ENCODE measurements at places on chromosomes 3 and 15.
A peak's percentile ranks its signal among the peaks of the same experiment; 100 is the strongest.

GRCh38 chr15:58396181-58396580, 35.6 kb upstream of the LIPC start:
- no peak for ATAC-seq

GRCh38 chr3:480070-480469, 283.5 kb downstream of the CHL1 start:
- ATAC-seq, result no peak

- no peak for ATAC-seq
Observed at GRCh38 chr3:149407898-149408297, 30.4 kb upstream of the TM4SF1 start.

GRCh38 chr15:78640527-78641101, 396 bp downstream of the CHRNB4 start:
- peak; percentile 11 for ATAC-seq

- no peak for ATAC-seq
Observed at GRCh38 chr3:188946351-188947240, 225.2 kb upstream of the TPRG1 start.

GRCh38 chr3:28576614-28577200, 228.1 kb upstream of the AZI2 start:
- ATAC-seq, result no peak

DNA sequence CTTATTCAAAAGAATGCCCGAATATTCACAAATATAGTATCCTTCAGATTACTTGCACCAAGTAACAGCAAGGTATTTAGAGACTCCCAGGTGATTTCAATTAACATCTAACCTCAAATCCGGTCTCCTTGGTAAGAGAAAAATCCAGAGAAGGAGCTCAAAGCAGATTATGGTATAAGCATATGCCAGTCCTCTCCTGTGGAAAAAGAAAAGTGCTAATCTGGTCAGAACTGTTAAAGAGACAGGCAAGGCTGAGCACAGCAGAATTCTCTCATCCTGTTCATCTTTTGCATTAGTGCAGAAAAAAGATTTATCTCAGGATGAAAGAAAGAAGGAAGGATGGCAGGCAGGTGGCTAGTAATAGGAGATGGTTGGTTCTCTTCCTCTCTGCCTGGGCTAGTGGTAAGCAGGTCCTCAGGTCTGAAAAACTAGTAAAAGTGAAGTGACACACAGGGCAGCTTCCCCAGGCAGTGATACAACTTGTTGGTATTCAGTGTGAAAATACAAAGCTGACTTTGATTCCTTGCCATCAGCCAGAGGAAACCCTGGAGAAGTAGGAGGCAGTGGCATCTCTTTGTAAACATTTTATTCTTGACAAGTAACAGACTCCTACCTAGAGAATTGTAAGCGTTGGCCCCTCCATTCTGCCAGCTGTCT, 14.2 kb downstream of the ATXN7 start:
- peak; percentile 47 for ATAC-seq

DNA sequence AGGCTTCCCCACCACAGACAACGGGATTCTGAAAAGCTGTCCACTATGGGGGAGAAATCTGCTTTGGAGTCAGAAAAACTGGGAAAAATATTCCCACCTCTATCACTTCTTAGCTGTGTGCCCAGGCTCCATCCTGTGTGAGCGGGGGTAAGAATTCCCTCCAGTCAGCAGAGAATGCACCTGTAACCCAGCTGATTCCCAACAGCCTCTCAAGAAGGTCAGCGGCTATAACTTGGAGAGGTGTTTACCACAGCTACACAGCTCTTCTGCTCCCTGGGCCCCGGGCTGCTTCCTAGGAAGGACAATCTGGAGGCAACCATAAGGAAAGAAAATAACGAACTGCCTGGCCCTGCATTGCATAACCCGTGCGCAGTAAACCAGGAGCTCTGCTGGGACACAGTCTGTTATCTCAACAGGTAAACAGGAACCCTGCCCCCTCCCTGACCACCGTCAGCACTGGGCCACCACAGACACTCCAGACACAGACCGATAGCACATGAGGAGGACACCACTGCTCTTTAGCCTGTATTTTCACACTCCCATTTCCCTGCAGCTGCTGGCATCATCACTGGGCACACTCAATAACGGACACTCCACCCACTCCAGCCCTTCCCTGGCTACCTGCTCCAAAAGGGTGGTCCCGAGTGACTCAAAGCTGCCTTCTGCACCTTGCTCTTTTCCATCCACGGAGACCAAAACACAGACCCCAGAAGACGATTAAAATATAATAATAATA, 2.1 kb downstream of the RAB43 start:
- ATAC-seq, result peak; percentile 3

- no peak for ATAC-seq
Observed at GRCh38 chr15:84908564-84908963, 24.1 kb downstream of the SLC28A1 start.

GRCh38 chr3:194492001-194492400, 5.2 kb upstream of the ATP13A3 start:
- ATAC-seq, result no peak

GRCh38 chr3:178420033-178420432, 116.2 kb upstream of the KCNMB2 start:
- ATAC-seq, result peak; percentile 68

- ATAC-seq, result no peak
Observed at GRCh38 chr3:74614107-74614967, at the start of gene CNTN3. Gene CNTN3 (minus strand): TSS chr3:74614659. CDS start chr3:74521112, 93,547 bp downstream.

DNA sequence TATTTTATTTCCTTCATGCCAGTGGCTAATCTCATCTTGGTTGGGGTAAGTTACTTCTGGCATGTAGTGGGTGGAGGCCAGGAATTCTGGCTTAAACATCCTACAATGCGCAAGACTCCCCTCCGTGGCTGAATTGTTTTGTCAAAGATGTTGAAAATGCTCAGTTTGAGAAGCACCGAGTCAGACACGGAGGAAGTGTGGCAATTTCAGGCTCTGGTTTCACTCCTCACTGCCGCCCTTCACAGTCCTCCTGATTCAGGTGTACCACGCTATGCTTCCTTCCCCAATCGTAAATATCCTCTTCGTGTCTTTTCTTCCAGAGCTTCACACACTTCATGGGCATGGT, 150.7 kb downstream of the OPA1 start:
- ATAC-seq, result peak; percentile 24

DNA sequence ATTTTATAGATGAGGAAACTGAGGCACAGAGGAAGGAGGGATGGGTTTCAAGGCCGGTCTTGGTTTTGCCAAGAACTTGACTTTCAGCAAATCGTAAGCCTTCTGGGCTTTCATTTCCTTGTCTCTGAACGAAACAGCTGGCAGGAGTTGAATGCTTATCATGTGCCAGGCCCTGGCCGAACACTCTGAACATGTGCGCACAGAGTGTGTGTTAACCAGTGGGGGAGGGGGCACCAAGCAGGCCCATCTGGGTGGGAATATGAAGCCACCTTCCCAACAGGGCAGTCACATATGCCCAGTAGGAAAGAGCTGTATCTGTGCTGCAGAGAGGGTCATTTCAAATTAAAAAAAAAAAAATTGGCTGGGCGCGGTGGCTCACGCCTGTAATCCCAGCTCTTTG, 29.3 kb downstream of the ZNF710 start:
- ATAC-seq, result no peak

DNA sequence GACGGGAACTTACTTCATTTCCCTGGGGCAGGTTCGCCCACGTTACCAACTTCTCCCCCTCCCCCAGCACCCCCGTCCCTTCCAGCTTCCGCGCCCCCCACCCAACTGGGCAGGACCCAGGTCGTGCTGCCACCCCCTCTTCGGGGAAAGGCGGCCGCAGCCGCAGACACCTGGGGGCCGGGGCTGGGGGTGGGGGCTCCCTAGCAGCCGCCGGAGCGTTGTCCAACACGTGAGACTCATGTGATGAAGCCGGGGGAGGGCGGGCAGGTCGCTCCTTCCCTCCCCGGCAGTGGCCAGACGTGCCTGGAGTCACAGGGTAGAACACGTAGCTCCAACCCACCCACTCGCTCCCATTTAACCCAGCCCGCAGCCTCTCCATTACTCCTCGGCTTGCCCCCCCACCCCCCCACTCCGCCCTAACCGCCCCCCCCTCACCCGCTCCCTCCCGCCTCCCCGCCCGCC, 240 bp upstream of the BHLHE40 start:
- ATAC-seq, result peak; percentile 51

DNA sequence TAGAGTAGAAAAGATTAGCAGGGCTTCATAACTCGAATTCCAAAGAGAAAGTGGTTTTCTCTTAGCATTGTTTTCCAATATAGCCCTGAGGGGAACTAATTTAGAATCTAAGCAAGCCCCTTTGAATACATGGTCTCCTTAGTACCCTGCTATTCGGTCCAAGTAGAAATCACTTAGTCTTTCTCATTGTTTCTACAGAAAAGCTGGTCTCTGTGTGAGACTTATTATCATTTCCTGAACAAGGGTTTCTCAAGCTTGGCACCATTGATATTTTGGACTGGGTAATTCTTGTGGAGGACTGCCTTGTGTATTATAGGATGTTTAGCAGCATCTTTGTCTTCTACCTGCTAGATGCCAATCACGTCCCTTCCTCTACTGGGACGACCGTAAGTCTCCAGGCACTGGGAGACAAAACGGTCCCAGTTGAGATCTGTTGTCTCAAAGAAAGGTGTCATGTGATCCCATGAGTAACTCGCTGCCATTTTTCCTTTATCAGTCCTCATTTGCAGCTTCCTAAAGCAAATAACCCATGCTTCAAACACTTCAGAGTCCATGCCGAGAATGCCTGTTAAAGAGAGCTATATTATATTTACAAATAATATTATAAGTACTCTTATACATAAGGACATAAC, 230.7 kb upstream of the SLCO3A1 start:
- no peak for ATAC-seq

DNA sequence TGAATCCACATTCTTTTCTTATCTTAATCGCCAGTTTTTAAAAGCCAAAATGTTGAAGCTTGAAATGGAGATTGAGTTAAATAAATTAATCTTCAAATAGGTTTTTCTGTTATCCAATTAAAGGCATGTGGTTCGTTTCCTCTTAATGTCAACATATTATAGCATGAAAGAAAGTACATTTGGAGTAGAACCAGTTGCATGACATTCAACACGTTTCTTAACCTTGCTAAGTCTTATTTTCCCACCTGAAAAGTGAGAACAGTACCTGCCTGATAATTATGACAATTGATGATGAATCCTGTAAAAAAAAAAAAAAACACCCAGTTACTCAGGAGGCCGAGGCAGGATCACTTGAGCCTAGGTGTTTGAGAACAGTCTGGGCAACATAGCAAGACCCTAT, 29.3 kb downstream of the PIAS1 start:
- ATAC-seq, result no peak

DNA sequence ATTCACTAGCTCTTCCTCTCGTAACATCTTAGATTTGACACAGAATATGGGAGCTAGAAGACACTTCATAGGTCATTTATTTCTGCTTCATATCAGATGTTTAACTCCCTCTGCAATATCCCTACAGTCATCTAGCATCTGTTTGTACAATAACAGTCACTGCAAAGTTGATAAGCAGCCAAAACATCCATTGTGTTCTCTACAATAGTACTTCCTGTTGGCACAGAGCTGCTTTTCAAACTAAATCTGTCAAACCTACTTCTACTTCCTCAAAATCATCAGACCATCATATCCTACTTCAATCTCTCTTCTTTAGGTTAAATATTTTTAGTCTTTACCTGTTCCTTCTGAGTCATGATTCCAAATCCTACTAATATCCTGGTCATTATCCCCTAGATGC, 233.2 kb downstream of the FGF12 start:
- ATAC-seq, result no peak

GRCh38 chr15:81454024-81454423, 80.0 kb upstream of the TMC3 start:
- no peak for ATAC-seq

DNA sequence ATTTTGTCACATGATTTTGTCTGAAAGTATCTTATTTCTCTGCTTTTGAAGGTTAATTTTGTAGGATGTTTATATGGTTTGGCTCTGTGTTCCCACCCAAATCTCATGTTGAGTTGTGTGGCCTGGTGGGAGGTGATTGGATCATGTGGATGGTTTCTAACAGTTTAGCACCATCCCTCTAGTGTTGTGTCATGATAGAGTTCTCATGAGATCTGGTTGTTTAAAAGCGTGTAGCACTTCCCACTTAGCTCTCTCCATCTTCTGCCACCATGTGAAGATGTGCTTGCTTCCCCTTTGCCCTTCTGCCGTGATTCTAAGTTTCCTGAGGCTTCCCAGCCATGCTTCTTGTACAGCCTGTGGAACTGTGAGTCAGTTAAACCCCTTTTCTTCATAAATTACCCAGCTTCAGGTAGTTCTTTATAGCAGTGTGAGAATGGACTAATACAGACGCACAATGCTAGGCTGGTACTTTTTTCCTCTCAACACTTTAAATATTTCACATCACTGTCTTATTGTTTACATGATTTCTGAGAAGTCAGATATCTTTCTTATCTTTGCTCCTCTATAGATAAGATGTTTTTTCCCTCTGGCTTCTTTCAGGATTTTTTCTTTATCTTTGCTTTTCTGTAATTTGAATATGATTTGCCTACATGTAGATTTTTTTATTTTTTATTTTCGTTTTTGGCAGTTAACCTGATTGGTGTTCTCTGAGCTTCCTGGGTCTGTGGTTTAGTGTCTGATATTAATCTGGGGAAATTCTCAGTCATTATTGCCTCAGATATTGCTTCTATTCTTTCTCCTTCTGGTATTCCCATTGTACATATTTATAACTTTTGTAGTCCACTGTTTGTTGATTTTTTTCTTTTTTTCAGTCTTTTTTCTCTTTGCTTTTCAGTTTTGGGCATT, 22.2 kb downstream of the BTD start:
- peak; percentile 73 for ATAC-seq

DNA sequence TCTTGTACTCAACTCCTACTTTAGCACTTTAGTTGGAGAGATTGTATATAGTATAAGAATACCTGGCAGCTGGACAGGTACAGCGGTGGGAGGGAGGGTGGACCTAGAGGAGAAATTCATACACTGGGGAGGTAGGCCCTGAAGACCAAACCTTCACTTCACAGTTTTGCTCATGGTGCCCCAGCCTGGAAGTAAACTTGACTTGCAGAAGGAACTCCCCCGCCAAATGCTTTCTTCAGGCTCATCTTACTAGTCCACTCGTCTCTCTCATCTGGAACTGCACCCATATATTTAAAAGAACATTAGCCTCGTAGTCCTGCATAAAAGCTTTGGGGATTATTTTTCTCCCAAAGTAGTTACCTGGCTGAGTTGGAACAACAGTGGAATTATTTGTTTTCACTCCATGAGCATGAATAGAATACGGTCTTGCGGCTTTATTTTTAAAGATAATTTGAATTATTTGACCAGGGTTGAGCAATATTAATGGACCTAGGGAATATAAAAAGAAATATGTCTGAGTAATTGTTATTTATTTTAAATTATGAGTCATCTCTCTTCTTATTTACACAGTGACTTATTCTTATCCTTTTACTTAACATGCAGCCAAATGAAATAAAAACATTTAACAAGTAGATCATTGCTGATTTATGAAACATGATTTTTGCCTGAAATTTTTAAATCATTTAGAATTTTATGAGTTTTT, 25.5 kb upstream of the CP start:
- ATAC-seq, result no peak
